ENCODE measurements at places on chromosomes 7 and 10.
A peak's percentile ranks its signal among the peaks of the same experiment; 100 is the strongest.

- no peak for DNase-seq
Measured at GRCh38 chr10:130000918-130001317, 36.8 kb upstream of the EBF3 start.

DNA sequence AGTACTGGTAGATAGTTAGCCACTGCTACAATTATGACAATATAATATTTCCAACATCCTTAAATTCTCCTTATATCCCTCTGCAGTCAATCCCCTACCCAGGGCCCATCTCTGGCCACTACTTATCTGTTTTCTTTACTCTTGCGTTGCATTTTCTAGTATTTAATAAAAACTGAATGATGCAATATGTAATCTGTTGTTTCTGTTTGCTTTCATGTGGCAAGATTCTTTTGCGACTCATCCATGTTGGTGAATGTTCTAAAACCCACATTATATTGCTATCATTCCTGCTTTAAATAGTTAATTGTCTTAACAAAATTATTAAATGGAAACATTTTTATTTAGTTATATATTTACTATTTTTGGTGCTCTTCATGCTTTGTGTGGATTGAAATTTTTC is 338.5 kb downstream of the MDFIC start:
- no peak for DNase-seq

DNA sequence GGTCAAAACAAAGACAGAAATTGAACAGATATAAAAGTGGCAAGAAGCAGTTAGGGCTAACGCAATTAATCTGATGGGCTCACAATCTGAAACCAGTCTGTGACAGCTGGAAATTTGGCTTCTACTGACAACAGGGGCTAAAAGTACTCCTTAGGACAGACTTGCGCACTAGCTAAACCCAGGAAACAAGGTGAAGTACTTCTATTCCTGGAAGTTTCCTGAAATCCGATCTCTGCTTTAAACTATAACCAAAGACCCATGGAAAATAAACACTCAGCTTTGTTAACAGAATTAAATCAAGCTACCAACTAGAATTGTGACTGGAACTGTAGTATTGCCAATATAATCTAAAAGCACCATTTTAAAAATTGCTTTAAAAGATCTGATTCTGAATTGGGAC is 520.2 kb upstream of the ZWINT start:
- DNase-seq = peak; percentile 21

DNA sequence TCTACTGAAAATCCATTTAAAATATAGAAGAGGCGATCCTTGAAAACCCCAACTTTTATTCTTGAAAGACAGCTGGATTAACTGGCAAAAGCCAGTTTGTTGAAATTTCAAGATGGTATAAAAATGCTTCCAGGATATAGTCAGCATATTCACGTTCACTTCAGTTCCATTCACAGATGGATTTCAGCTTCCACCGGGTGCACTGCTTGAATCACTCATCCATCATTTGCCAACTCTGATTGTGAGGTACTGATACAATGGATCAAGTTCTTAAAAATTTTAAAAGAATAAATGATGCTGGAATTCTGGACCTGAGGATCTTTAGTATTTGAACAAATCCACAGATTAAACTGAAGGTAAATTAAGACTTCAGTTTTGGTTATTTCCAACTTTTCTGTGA is 2.4 kb downstream of the PURB start:
- DNase-seq = no peak

DNA sequence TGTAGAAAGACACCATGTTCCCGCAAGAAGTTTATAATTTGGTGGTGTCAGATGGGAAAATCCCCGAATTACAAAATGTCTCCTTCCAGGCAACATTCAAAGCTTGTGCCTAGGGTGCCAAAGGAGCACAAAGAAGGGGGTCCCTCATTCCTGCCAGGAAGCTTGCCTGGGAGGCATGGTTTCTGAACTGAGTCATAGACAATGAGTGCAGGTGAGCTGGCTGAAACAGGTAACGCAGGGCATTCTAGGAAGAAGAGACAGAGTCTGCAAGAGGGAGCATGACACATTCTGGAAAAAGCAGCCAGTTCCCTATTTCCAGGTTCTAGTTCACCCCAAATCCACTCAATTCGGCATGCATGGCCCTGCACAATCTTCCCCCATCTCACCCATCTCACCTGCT is 11.9 kb upstream of the CALU start:
- DNase-seq = no peak

- peak; percentile 51 for DNase-seq
Measured at GRCh38 chr7:130734815-130735716, 1.1 kb upstream of the KLF14 start.

- DNase-seq = no peak
Measured at GRCh38 chr10:88150339-88150738, 286.9 kb downstream of the PTEN start.

- no peak for DNase-seq
Measured at GRCh38 chr7:158805937-158806336, 23.4 kb downstream of the ESYT2 start.

- peak; percentile 93 for DNase-seq
Measured at GRCh38 chr7:141649865-141650634, 51.9 kb downstream of the DENND11 start.

DNA sequence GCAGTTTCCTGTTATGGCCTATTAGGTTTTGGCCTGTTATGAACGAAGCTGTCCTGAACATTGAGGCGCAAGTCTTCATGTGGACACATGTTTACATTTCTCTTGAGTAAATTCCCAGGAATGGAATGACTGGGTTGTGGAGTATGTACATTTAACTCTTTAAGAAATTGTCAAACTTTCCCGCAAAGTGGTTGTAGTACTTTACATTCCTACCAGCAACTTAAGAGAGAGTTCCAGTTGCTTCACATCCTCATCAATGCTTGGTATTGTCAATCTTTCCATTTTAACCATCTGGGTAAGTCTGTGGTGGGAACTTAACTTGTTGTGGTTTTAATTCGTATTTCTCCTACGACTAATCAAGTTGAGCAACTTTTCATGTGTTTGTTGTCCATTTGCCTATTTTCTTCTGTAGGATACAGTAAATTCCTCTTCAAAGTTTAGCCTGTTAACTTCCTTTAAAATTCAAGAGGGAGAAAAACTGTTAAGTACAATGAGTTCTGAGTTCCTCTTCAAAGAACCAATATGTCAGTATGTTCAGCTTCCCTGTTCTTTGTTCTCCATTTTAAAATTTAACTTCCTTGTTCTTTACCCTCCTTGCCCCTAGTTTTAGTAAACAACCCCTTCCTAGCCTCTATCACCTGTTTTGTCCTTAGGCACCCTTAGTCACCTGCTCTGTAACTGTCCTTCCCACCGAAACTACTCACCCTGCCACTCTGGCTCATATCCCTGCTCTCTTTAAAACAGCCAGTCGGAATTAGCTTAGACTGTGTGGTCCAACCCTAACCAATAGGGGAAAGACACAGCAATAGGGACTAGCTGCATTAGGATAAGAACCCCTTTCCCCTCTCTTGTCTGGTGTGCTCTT is 74.0 kb downstream of the FAM241B start:
- no peak for DNase-seq

GRCh38 chr10:130244031-130244927 is 108.1 kb downstream of the GLRX3 start:
- no peak for DNase-seq

GRCh38 chr10:5830629-5831445 is 17.6 kb upstream of the GDI2 start:
- no peak for DNase-seq

DNA sequence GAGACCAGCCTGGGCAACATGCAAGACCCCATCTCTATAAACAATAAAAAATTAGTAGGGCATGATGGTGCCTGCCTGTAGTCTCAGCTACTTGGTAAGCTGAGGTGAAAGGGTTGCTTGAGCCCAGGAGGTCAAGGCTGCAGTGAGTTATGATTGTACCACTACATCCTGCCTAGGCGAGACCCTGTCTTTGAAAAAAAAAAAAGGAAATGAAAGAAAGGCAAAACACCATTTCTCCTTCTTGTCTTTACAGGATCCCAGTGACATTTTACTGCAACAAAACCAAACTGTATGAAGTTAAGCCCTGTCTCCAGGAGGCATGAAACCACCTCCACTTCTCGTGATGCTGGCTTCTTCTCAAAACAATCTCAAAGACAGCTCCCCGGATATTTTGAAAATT is 29.9 kb upstream of the PBLD start:
- DNase-seq = no peak

DNA sequence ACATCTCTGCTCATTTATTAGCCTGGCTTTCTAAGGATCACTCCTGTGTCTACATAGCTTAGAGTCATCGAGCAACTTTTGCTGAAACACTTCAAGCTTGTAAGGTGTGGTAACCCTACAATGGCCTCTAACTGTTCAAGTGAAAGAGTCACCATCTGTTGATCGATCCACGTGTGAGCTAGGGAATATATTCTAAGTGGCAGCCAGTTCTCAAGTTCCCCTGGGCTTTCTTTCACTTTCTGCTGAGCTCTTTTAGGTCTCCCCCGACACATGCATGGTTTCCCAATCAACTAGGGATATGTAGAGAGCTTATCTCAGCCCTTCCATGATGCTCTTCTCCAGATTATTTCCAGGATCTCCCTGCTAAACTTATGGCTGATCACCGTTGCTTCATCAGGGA is 15.5 kb downstream of the AOAH start:
- no peak for DNase-seq

GRCh38 chr7:131945313-131945911 is 389.0 kb upstream of the PODXL start:
- DNase-seq = peak; percentile 71

- no peak for DNase-seq
Measured at GRCh38 chr7:28397141-28397540, 15.2 kb upstream of the CREB5 start.

DNA sequence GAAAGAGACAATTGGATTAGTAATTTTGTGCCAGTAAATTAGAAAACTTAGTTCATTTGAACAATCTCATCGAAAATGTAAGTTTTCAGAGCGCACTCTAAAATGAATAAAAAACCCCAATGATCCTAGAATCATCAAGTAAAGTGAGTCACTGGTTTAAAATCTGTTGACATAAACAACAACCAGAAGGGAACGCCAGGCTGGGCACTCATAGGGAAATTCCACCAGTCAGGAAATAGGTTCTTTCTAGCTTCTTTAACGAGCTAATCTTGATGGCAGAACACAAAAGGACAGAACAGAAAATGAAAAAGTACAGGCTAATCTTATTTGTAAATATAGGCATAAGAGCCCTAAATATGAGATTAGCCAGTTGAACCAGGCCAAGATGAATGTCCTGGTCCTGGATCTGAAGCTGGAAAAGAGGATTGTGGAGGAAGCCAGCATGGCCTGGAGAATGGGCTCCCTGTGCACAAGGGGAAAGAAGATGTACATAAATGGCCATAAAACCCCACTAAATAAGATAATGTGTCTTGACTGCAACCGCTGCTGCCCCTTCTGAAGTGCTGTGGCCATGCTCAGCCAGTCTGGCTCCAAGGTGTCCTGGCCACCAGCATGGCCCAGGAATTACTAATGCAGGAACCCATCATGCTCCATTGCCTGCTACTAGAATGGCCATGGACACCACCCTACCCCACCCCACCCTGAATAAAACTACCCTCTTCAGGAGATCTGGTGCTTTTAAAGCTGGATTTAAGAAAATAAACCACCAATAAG is 114.0 kb downstream of the WDFY4 start:
- no peak for DNase-seq

DNA sequence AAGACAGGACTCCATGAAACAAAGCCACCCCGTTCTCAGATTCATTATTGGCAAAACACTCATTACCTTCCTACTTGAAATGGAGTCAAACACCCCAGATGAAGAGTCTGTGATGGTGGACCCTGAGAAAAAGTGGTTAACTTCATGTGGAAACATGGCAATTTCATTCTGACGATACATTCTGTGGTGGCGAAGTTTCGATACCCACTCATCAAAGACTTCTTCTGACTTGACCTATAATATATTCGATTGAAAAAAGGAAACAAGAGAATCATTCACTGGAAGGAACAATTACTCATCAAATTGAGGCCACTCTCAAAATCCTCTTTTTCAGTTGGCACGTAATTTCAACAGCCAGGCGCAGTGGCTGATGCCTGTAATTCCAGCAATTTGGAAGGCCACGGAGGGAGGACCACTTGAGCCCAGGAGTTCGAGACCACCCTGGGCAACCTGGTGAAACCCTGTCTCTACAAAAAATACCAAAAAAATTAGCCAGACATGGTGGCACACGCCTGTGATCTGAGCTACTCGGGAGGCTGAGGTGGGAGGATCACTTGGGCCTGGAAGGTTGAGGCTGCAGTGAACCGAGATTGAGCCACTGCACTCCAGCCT is 108.8 kb upstream of the GSDME start:
- DNase-seq = no peak

- DNase-seq = no peak
Measured at GRCh38 chr7:105249216-105249615, 139.5 kb downstream of the SRPK2 start.

GRCh38 chr10:77360835-77361234 is 276.8 kb downstream of the KCNMA1 start:
- DNase-seq = no peak

DNA sequence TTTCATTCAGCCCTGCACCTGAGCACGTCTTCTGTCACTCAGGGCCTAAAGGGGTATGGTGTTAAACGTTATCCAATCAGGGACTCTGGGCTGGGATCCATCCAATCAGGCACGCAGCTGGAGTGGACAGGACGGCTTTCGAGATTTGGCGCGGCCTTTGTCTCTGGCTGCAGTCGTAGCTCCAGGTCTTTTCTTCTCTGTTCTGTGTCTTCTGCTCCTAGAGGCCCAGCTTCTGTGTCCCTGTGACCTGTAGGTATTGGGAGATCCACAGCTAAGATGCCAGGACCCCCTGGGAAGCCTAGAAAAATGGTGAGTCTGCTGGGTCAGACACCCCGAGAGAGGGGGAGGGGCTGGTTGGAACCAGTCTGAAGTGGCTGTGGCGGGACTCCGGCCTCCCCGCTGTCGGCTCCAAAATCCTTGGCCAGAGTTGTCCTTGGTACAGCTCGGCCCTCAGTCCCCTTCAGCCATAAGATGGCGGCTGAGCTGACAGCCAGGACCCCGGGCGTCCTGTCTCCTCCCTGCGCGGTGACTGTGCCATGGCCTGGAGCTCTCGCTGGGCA is 11.7 kb upstream of the ZNF680 start:
- no peak for DNase-seq

GRCh38 chr7:132450188-132450587 is 126.1 kb downstream of the PLXNA4 start:
- no peak for DNase-seq

- DNase-seq = no peak
Measured at GRCh38 chr7:147069771-147070170, 953.2 kb downstream of the CNTNAP2 start.

- no peak for DNase-seq
Measured at GRCh38 chr7:155586843-155587440, 40.6 kb upstream of the CNPY1 start.

- DNase-seq = peak; percentile 78
Measured at GRCh38 chr7:82740246-82740848, 296.8 kb upstream of the CACNA2D1 start.

Data from NCI-H1417 (cell line).